CD4-positive, alpha-beta T cell treated with Interleukin-2 at 100 ng/mL for 4 hours (primary cell): ENCODE measurements at places on chromosomes 11 and 22.

- no peak for DNase-seq
Measured at GRCh38 chr11:36777311-36777710, 179.3 kb upstream of the RAG2 start.

DNA sequence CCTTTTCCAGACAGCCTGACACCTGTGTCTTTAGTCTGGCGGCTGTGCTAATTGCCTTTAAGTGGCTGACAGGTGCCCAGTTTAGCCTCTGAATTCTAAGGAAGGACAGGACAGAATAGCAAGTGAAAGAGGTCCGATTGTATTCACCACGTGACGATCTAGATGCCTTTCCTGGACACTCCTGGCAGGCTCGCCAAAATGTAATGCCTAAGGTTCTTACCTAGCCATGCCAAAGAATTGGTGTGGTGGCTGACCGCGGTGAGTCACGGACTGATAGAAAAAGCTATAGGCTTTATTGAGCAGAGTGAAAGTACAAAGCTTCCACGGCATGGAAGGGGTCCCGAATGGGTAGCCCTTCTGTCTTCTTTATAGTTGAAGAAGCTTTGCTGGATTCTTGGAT lies 26.7 kb downstream of the ANKRD42 start:
- DNase-seq = no peak

DNA sequence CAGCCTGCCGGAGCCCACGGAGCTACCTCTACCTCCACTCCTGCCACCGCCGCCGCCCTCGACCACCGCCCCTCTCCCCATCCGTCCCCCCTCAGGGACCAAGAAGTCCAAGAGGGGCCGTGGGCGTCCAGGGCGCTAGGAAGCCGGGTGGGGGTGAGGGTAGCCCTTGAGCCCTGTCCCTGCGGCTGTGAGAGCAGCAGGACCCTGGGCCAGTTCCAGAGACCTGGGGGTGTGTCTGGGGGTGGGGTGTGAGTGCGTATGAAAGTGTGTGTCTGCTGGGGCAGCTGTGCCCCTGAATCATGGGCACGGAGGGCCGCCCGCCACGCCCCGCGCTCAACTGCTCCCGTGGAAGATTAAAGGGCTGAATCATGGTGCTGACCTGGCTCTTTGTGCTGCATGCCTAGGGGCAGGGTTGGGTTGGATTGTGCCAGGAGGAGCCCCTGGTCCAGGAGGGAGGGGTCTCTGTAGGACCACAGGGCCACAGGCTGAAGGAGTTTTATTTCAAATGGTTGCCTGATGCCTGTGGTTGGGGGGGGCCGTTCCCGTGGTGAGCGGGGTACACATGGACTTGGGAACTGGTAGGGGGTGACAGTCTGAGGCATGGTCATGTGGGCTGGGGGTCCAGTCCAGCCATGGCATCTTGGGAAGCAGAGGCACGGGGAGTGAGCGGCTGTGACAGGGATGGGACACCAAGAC lies 2.3 kb downstream of the PTPRCAP start:
- DNase-seq = peak; percentile 47

- no peak for DNase-seq
Measured at GRCh38 chr11:116499396-116500003, 273.3 kb downstream of the BUD13 start.

- no peak for DNase-seq
Measured at GRCh38 chr11:65100674-65101350, 4.8 kb downstream of the VPS51 start.

- DNase-seq = no peak
Measured at GRCh38 chr11:112694813-112695212, 266.4 kb upstream of the NCAM1 start.

DNA sequence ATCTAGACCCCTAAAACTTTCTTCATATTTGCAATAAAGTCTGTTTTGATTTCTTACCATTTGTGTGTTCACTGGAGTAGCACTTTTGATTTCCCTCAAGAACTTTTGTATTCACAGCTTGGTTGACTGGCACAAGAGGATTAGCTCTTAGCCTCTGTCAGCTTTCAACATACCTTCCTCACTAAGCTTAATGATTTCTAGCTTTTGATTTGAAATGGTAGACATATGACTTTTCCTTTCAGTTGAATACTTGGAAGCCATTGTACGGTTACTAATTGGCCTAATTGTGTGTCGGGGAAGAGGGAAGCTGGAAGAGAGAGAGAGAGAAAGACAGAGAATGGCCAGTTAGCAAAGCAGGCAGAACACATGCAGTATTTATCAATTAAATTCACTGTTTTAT lies 180.5 kb downstream of the ARHGAP42 start:
- DNase-seq = no peak

- no peak for DNase-seq
Measured at GRCh38 chr22:26608129-26608528, 9.7 kb downstream of the CRYBB1 start.

- DNase-seq = no peak
Measured at GRCh38 chr11:44416776-44417175, 106.8 kb upstream of the ALX4 start.

DNA sequence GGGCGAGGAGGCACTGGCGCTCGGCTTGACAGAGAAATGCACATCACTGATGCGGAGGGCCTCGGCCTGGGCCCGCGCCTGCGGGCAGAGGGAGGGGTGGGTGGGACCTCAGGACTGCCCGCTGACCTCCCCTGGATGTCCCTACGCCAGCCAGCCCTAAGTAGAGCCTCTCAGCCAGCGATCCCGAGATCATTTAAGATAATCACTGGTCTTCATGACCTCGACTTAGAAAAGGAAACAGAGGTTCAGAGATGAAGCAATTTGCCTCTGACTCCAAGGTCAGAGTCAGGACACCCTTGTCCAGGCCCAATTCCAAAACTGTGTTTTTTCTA lies 4.9 kb downstream of the CBX6 start:
- DNase-seq = no peak

- no peak for DNase-seq
Measured at GRCh38 chr11:61618978-61619377, 38.1 kb upstream of the SYT7 start.

DNA sequence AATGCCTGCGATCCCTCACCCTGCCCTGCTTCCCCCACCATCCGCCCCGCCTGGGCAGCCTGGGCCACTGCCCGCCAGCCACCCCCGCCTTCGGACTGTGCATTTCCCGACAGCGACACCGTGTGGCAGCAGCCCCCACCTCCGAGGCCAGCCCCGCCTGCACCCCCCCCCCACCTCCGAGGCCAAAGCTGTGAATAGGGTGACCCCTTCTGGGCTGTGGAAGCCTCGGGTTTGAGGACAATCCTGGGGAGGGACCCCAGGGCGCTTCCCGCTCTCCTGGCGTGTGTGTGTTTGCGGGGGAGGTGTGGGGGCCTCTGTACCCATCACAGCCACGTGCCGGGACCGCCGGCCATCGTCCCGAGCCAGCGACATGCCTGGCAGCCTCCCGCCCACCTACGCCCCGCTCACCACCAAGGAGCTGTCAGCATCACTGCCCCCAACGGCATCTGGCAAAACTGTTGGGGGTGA lies 33.8 kb upstream of the PPARA start:
- peak; percentile 85 for DNase-seq

- no peak for DNase-seq
Measured at GRCh38 chr11:68775951-68776388, 24.6 kb upstream of the TESMIN start.

DNA sequence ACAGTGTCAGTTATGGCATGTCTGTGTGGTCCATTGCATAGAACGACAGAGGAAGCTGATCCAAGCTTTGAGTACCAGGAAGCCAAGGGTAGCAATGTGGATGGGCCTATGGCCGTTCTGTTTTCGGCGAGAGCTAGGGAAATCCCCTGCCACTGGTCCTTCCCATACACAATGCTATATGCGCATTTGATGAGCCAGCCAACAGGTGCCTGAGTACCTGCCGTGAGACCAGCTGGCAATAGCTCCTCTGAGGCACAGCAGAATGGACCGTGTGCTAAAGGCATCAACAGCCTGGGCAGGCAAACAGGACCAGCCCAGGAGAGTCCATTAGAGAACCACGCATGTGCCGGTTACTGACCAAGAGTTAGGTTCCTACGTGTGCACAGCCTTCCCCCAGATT lies 753.0 kb downstream of the NTM start:
- DNase-seq = no peak

DNA sequence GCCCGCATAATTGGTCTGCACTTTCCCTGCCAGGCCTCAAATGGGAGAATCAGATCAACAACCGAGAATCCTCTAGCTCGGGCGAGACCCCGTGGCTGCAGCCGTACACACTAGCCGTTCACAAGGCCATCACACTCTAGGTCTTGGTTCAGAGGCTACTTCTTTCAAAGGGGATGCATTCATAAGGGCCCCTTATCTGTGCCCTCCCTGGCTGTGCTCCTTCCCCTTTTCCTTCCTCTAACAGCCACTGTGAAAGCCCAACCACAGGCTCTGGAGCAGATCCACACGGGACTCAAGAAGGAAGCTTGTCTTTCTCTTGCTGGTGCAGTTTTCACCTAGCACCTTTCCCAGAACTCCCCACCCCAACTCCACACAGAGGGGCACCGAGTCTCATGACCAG lies 24.5 kb downstream of the SMIM38 start:
- DNase-seq = no peak

DNA sequence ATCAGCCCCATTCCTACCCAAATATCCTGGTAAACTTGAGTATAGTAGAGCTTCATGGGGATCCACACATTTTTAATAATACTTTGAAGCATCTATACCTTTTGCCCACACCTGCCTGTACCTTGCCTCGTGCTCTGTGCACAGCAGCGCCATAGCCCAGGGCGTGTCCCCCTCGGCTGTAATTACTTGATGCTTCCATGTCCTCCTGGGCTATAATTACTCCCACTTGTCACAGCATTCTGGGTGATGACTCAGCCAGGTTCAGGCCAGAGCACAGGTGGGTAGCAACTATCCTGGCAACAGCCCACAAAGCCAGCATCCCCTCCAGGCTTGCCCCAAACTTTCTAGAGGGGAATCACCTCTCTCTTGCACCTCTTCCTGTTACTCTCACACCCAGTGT lies 23.7 kb upstream of the SLC36A4 start:
- DNase-seq = no peak

DNA sequence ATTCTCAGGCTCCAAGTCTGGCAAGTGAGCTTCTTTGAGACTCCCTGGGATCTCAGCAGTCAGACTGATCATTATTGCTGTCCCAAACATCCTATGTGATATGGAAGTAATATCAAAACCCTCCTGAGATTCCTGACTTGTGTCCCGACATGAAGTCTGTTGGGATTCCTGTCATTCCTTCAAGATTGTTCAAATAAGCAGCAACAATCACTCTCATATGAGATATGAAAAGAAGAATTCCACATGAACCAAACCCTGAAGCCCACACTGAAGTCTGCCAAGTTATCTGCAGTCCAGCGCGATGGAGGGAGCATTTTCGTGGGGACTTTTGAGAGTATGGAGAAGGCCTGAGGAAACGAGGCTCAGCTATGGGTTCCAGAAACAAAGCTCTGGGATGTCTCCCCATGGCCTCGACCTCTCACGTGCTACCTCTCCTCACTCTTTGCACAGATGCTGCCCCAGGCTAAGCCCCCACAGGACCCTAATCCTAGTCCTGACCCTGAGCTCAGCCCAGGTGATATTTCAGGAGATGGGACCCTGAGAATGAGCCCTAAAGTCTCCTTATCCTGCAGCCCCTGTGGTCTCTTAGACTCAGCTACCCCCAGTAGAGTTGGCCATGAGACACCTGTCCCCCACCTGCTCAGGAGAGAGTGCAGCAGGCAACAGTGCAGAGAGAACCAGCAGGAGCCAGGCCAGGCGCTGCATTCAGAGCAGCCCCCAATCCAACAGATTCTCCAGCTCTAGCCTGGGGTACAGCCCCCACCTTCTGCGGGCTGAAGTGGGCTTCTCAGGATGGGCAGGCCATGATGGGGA lies 100.2 kb downstream of the GGTLC2 start:
- no peak for DNase-seq
